ENCODE measurements at places on chromosomes 16 and 17. TPM values are rescaled to one million over a fixed set of nuclear protein-coding genes. Genes with fewer than 3 reads are reported as not detected.

Gene UMOD
- not detected for total RNA-seq

- peaks cover 40% of the 10 kb centered on the region for H3K27me3 ChIP-seq
- no peaks in the 10 kb centered on the region for H3K36me3 ChIP-seq
Measured at GRCh38 chr16:2472885-2473445, 1.9 kb downstream of the NTN3 start.

DNA sequence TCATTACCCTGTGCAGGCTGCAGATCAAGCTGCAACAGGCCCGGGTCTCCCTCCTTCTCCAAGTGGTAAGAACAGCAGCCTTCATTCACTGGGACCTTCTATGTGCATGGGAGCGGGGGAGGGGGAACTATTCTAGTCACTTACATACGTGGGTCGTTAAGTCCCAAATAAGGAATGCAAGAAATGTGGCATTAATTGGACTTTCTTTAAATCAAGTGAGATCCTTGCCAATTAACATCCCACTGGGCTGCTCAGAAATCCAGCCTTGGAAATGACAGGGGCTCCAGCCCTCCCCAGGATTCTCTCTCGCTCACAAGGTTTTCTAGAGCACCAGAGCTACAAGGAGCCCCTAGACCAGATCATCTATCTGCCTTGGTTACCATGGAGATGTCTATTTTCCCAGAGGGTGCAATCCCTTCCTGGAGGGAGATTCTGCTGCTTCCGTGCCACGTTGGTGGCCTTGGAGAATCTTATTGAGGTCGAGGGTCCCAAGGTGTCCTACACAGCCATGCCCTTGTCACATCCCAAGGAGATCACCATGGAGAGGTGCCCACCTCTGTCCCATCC, 5.2 kb upstream of the EIF1 start:
- H3K36me3 ChIP-seq = peaks cover 2% of the 10 kb centered on the region
- H3K4me3 ChIP-seq = no peak overlapping the region
- H3K27me3 ChIP-seq = no peaks in the 10 kb centered on the region
- no peak overlapping the region for H3K27ac ChIP-seq
- peaks cover 43% of the 10 kb centered on the region for H3K4me1 ChIP-seq

- no peak for DNase-seq
- H3K27ac ChIP-seq = no peak overlapping the region
- peaks cover 29% of the 10 kb centered on the region for H3K4me1 ChIP-seq
- H3K36me3 ChIP-seq = peaks cover 4% of the 10 kb centered on the region
- H3K4me3 ChIP-seq = no peak overlapping the region
- peaks cover 53% of the 10 kb centered on the region for H3K27me3 ChIP-seq
Measured at GRCh38 chr16:67535201-67535600, 6.6 kb downstream of the RIPOR1 start.

- peak overlapping the region; percentile 98 for H3K27ac ChIP-seq
- H3K27me3 ChIP-seq = no peaks in the 10 kb centered on the region
- H3K36me3 ChIP-seq = peaks cover 44% of the 10 kb centered on the region
- H3K4me3 ChIP-seq = peak overlapping the region; percentile 88
- DNase-seq = peak; percentile 67
Measured at GRCh38 chr17:41687828-41688640, 651 bp upstream of the EIF1 start.

DNA sequence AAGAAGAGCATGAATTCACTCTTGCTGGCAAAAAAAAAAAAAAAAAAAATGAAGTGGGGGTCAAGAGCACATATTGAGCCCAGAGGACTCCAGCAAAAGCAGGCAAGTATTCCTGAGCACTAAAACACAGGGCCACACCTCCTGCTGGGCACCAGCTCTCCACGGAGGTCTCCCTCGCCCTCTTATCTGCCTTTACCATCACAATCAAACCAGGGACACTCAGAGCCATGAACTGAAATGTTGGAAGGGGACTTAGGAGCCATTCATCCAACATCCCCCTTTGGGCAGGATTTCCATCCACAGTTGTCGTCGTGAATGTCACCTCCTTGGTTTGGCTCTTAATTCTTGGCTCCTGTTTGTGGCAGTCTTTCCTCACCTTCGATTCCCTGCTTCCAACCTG, 89.8 kb upstream of the GNAO1 start:
- no peak for DNase-seq
- H3K36me3 ChIP-seq = no peaks in the 10 kb centered on the region
- no peak overlapping the region for H3K4me3 ChIP-seq
- H3K27ac ChIP-seq = no peak overlapping the region
- no peaks in the 10 kb centered on the region for H3K4me1 ChIP-seq

DNA sequence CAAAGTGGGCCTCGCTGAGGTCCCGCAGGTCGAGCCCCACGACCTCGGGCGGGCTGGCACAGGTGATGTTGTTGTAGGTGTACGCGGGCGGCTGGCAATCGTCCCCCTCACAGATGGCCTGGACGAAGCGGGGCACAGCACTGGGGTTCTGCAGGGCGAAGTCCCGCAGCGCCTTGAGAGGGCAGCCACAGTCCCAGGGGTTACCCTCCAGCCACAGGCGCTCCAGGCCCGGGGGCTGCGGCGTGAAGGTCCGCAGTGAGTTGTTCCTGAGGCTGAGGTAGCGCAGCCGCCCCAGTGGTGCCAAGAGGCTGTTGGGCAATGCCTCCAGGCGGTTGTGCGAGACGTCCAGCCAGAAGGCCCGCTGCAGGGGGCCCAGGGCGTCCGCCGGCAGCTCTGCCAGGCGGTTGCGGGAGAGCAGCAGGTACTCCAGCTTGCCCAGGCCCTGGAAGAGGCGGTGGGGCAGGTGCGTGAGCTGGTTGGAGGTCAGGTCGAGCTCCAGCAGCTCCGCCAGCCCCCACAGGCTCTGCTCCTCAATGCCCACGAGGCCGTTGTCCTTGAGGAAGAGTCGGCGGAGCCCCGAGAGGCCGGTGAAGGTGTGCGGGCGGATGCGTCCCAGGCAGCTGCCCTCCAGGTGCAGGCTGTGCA, 2.8 kb downstream of the IGFALS start:
- no peak overlapping the region for H3K4me3 ChIP-seq
- DNase-seq = no peak
- peaks cover 4% of the 10 kb centered on the region for H3K36me3 ChIP-seq

Measured in activated CD4-positive, alpha-beta memory T cell treated with anti-CD3 and anti-CD28 coated beads, Interleukin-2, amount 10 ng/mL, durations not matched to agents 7 days and 5 days (primary cell).